Cerebellar nuclear complex (tissue), 1 donor: ENCODE measurements at places on chromosomes 3 and 15.
A peak's percentile ranks its signal among the peaks of the same experiment; 100 is the strongest.

GRCh38 chr3:17941766-17942165, 199.3 kb upstream of the TBC1D5 start:
- no peak for DNase-seq

- peak; percentile 65 for DNase-seq
Measured at GRCh38 chr3:66195347-66195783, 25.4 kb upstream of the SLC25A26 start.

DNA sequence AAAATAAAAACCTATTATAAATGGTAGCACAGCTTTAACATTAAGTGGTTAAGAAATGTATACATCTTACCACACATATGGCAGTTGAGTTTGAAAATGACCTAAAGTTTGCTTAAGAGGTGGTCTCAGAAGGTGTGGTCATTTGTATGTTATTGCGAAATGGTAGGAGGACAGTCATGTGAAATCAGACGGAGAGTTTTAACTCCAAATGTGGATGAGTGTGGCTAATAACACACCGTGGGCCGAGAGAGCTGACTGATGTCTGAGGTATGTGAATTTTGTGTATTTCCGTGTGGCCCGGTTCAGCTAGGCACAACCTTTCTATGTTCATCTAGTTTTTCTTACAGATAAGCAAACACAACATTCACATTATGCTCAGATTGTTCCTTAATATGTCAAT, 71.9 kb downstream of the ARNT2 start:
- no peak for DNase-seq

DNA sequence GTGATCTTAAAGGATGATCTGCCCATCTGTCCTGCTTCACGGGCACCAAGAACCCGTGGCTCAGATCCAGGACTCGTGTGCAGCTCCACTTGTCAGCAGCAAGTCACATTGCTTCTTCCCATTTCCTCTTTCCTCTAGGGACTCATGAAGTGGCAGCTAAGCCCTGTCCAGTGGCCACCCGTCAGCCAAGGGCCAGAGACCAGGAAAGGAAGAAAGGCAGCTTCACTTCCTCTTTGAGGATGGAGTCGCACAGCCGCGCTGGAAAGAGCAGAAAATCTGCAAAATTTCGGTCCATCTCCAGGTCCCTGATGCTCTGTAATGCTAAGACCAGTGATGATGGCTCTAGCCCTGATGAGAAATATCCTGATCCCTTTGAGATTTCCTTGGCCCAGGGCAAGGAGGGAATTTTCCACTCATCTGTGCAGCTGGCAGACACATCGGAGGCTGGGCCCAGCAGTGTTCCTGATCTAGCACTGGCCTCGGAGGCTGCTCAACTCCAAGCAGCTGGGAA, 28.5 kb downstream of the IL16 start:
- DNase-seq = peak; percentile 37

DNA sequence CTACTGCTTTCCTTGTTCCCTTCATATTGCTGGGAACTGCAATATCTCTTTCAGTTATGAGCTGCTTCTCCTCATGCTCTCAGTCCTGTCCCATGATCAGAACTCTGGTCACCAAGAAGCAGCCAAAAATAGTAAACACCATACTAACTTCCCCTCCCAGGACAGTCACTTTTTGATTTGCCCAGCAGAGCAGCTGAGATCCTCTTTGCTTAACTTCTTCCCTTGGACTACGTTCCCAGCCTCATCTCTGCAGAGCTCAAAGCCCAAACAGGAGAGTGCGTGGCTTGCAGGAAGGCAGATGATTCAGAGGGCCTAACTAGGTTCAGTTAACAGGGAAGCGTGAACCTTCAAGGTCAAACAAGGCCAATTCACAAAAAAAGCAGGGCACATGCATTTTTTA, 153.2 kb downstream of the CTNNB1 start:
- no peak for DNase-seq
